Activated CD8-positive, alpha-beta T cell treated with anti-CD3 and anti-CD28 coated beads, Interleukin-2, amount 10 ng/mL, durations not matched to agents 7 days and 5 days (primary cell): ENCODE measurements at places on chromosomes 2 and 18.

- H3K4me1 ChIP-seq = peaks cover 88% of the 10 kb centered on the region
- no peaks in the 10 kb centered on the region for H3K27me3 ChIP-seq
- peak overlapping the region; percentile 85 for H3K27ac ChIP-seq
Observed at GRCh38 chr2:105774781-105775337, 30.1 kb downstream of the NCK2 start.

DNA sequence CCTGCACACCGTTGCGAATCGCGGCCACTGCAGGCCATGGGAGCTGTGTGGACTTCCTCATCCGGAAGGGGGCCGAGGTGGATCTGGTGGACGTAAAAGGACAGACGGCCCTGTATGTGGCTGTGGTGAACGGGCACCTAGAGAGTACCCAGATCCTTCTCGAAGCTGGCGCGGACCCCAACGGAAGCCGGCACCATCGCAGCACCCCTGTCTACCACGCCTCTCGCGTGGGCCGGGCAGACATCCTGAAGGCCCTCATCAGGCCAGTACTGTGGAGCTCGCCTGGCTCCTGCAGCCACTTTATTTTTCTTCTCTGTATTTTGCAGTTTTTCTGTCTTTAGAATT lies 9.0 kb downstream of the ASB1 start:
- no peaks in the 10 kb centered on the region for H3K27me3 ChIP-seq
- no peak overlapping the region for H3K4me3 ChIP-seq
- H3K4me1 ChIP-seq = peaks cover 29% of the 10 kb centered on the region
- no peak overlapping the region for H3K27ac ChIP-seq
- peaks cover 58% of the 10 kb centered on the region for H3K36me3 ChIP-seq
- no peak for DNase-seq

- H3K4me1 ChIP-seq = peaks cover 9% of the 10 kb centered on the region
- H3K4me3 ChIP-seq = no peak overlapping the region
- H3K27me3 ChIP-seq = peaks cover 78% of the 10 kb centered on the region
- H3K36me3 ChIP-seq = peaks cover 4% of the 10 kb centered on the region
- no peak overlapping the region for H3K27ac ChIP-seq
- no peak for DNase-seq
Observed at GRCh38 chr2:199468561-199469513, 11.1 kb upstream of the SATB2 start.

GRCh38 chr2:239366740-239367139 lies 34.1 kb downstream of the HDAC4 start:
- DNase-seq = no peak
- no peak overlapping the region for H3K27ac ChIP-seq
